Pulmonary artery endothelial cell (primary cell): ENCODE measurements at places on chromosomes 16 and 17.

DNA sequence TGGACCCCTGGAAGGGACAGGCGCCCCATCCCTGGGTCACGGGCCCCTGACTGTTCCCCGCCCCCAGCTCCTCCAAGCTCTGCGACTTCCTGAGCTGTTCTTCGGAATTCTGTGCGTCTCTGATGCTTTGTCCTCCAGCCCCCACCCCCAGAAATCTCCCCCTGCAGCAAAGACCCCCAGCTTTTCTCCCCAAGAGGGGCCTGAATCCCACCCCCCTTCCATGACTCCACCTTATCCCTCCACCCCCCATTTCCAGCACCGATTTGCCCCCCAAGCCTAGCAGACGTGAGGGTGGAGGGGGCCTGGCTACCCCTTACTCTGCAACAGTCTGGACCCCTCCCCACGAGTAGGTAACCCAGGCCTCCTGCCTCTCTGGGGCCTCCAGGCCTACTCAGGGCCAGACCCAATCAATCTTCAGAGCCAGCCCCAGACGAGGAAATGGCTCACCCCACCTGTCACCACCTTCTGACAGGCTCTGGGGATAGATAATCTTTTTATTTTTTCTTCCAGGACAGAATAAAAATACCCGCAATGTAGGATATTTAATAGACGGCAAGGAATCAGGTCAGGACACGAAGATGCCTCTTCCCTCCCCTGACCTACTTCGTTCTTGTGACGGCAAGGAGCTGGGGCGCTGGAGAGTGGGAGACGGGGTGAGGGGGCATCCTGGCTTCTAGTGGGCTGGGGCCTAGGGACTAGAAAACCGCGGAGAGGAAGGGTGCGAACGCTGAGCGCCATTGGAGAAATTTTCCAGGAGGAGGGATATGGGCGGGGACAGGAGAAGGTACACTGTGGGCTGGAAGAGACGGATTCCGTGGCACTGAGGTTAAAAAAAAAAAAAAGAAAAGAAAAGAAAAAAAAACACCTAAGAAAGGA lies 744 bp upstream of the PLXDC1 start:
- DNase-seq = no peak

DNA sequence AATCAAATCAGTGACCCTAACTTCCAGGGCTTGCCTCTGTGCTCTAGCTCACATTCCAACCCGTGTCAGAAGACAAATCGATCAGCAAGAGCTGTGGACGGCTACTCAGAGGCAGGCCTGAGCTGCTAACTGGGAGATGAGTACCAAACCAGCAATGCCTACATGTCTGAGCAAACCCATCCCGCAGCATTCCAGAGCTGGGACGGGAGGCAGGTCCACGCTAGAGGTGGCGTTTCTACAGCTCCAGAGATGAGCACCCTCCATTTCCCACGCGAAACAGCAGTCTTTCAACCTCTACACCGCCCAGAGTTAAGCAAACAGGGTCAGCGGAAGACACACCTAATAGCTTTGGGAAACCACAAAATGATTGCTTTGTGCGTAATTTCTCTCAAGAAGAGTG lies 6.5 kb downstream of the NXN start:
- DNase-seq = no peak

- DNase-seq = no peak
Observed at GRCh38 chr16:22678311-22678710, 135.7 kb upstream of the HS3ST2 start.

GRCh38 chr16:86075839-86076440 lies 177.0 kb downstream of the IRF8 start:
- DNase-seq = no peak

- DNase-seq = no peak
Observed at GRCh38 chr17:3792481-3792880, 8.5 kb downstream of the ITGAE start.

DNA sequence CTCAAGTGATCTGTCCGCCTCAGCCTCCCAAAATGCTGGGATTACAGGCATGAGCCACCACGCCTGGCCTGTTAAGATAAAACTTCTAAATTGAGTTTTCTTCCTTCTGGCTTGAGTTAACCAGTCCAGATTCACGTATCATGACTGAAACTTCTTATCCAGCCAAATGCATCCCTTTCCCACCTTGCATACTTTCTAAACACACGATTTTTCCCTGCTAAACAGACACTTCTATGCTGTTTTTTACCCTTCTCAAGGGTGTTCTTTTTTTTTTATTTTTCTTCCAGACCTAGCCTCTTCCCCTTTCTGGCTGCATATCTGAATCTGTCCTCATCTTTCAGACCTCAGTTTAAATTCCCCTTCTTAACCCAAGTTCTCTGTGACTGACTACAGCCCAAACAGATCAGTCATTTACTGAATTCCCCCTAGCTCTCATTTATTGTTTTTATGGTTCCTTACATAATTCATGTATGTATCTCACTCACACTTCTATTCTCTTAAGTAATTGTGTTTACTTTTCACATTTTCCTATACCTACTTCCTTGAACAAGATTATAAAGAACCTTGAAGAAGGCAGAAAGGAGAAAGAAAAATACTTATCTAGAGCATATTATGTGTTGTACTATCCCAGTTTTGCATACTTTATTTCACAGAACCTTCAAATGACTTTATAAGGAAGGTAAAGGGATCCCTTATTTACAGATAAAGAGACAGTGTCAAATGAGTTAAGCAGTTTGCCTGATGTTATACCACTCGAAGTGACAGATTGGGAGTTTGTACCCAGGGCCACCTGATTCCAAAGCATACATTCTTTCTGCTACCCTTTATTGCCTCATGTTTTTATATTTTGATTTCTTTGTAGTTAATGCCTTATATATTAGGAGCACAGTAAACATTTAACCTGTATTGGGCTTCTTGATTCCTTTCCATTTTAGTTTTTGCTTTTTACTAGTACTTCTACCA lies 5.2 kb downstream of the EVI2B start:
- no peak for DNase-seq

DNA sequence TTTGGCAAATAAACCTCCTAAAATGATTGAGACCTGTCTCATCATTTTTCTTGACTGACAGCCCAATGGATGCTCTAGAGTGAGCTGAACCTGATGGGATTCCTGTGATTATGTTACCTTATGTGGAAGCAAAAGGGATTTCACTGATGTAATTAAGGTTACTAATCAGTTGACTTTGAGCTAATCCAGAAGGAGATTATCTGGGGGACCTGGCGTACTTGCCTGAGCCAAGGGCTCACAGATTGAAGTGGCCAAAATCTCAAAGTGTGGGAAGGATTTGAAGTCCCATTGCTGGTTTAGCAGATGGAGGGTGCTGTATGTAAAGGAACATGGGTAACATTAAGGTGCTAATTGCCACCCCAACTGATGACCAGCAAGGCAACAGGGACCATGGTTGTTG lies 214.0 kb downstream of the CPPED1 start:
- DNase-seq = no peak

DNA sequence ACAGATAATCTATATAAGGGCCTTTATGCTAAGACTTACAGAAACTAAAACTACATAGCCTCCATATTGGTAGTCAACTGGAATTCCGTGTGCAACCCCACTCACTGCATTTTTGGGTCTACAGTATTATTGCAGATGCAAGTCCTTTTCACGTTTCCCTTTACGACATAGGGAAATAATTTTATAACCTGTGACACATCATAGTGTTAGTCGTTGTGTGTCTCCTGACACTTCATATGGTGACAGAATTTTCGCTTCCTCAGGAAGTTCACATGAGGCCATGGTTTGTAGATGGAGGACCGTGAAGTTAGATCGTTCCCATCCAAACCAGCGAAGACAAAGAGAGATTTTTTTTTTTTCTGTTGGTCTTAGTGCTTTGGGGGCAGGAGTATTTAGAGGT lies 15.7 kb upstream of the MRC2 start:
- no peak for DNase-seq
